ENCODE measurements at places on chromosomes 16 and 17. TPM values are rescaled to one million over a fixed set of nuclear protein-coding genes. Genes with fewer than 3 reads are reported as not detected.

- no peak for DNase-seq
Measured at GRCh38 chr16:83269048-83269447, 538.7 kb upstream of the HSBP1 start.

GRCh38 chr16:4682616-4683254 lies 10.6 kb upstream of the NUDT16L1 start:
- no peak for DNase-seq

NOD2 gene
- polyA plus RNA-seq: not detected

PARD6A gene
- 0.53 TPM for polyA plus RNA-seq

DNA sequence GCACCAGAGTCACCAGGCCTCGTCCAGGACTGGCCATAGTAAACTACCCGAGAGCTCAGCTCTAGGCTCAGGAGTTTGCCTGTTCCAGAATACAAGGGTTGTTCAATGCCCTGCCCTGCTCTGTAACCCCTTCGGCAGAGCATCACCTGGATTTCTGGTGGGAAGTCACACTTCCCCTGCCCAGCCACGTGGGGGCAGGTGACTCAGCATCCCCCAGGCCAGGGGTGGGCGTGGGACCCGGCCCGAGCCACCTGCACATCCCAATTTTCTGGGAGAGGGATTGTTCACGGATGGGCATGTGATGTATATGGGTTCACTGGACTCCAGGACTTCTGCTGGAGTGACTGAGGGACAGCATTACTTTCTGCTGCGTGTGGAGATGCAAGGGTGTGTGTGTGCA lies 25.8 kb downstream of the COX4I1 start:
- DNase-seq: no peak

- DNase-seq: no peak
Measured at GRCh38 chr17:79607940-79608623, 2.8 kb downstream of the RBFOX3 start.

KRT27 gene
- polyA plus RNA-seq: not detected

DNA sequence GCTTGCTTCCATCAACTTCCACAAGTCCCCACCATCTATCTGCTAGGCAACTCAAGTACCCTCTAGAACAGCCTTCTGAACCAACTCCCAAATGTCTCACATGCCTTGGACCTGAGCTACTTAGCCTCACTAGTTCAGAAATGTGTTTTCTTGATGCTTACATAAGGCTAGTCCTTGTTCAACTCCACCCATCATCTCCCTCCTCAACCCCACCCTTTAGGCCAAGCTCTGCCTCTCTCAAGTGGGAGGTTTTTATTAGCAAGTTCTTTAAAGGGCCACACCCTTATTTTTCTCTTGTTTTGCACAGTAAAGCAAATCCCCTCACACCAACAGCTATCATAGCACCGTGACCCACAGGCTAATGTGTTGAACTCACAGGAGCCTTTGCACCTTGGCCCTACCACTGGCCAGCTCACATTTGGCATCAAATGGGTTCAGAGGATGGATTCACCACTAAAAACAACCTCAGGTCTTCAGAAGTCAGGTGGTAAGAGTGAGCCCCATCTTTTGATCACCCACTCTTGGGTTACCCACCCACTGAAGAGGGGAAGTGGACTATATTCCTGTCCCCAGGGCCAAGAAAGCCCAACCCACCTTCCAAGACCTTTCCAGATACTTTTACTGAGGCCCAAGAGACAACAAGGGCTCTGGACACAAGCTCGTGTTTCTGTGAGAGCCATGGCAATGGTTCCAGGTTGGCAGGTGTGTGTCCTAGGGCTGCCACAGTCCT lies 12.2 kb downstream of the PIK3R5 start:
- DNase-seq: no peak

- DNase-seq: no peak
Measured at GRCh38 chr16:17162560-17162959, 308.2 kb downstream of the XYLT1 start.

DNA sequence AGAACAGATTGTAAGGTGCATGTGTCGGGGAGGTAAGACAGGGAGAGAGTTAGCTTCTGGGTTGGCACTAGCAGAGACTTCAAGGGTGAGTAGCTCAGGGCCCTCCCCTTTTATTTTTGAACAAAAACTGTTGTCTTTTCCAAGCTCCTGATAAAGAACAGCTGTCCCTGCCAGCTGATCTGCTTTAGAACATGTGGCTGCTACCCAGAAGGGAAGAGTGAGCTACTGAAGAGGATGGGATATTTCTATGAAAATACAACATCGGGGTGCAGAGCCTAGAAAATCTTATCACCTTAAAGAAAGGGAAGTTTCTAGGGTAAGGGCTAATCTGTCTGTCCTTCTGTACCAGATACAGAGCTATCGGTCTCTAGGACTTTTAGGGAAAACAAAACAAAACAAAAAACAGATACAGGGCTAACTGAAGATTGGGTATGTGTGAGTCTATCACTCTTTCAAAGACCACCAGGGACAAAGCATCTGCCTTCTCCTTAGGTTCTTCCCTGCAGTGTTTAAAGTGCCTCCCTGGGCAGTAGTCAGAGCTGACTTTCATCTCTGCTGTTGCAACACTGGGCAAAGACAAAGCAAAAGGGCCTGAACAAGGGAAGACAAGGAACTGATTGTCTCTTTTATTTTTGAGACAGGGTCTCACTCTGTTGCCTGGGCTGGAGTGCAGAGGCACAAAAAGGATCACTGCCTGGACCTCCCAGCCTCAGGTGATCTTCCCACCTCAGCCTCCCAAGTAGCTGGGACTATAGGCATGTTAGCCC lies 5.0 kb upstream of the DHRS13 start:
- DNase-seq: no peak

- no peak for DNase-seq
Measured at GRCh38 chr17:50129728-50130558, at the start of gene SAMD14. SAMD14 (minus strand) TSS chr17:50130160; CDS start chr17:50124959, 5,201 bp downstream.

ZNF385C gene
- polyA plus RNA-seq: not detected

DNA sequence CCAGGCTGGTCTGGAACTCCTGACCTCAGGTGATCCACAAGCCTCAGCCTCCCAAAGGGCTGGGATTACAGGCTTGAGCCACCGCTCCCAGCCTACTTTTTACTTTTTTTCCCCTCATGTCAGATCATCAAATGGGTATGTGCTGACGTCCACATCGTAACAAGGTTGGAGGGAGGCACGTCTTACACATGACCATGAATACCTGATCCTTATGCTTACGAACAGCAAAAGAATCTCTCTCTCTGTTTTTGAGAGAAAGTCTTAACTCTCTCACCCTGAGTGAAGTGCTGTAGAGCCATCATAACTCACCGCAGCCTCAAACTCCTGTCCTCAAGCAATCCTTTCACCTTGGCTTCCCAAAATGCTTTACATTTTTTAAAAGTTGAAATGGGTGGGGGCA lies 29.5 kb upstream of the TMEM92 start:
- no peak for DNase-seq

BCL6B gene
- polyA plus RNA-seq: 0.02 TPM

UTS2R gene
- not detected for polyA plus RNA-seq

KRTAP2-1 gene
- polyA plus RNA-seq: not detected

ZNF597 gene
- polyA plus RNA-seq: 1.6 TPM

GRCh38 chr17:37233036-37233435 lies 142.7 kb upstream of the C17orf78 start:
- DNase-seq: no peak

DNA sequence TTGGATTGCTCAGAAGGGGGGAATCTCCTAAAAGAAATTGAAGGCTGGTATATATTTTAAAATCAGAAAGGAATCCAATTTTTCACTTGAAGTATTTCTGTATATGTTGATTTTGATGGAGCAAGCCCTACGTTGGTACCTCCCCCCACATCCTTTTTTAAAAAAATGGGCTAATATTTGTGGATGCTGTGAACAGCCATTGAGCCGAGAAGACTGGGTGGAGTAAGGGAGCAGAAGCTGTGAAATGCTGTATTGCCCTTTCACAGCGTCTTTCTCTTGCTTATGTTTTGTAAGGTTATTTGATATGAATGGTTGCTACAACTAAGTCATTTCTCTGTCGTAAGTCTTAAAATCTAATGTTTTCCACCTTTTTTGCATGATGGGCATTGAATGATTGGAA lies 2.3 kb downstream of the PAFAH1B1 start:
- DNase-seq: no peak

DNA sequence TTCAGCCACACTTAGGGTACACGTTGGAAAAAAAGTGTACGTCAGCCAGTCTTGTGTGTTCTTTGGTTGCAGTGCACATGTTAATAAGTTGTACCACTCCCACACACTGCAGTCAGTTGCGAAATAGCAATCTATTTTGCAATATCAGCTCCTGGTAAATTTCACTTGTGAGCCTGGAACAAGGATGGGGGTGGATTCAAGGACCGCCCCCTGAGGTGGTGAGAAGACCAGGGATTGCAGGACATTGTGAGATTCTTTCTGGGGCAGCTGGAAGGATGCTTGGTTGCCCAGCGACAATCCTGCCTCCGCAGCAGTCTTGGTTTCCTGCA lies 78.6 kb upstream of the ZFHX3 start:
- no peak for DNase-seq

FGF11 gene
- 0.63 TPM for polyA plus RNA-seq

DNA sequence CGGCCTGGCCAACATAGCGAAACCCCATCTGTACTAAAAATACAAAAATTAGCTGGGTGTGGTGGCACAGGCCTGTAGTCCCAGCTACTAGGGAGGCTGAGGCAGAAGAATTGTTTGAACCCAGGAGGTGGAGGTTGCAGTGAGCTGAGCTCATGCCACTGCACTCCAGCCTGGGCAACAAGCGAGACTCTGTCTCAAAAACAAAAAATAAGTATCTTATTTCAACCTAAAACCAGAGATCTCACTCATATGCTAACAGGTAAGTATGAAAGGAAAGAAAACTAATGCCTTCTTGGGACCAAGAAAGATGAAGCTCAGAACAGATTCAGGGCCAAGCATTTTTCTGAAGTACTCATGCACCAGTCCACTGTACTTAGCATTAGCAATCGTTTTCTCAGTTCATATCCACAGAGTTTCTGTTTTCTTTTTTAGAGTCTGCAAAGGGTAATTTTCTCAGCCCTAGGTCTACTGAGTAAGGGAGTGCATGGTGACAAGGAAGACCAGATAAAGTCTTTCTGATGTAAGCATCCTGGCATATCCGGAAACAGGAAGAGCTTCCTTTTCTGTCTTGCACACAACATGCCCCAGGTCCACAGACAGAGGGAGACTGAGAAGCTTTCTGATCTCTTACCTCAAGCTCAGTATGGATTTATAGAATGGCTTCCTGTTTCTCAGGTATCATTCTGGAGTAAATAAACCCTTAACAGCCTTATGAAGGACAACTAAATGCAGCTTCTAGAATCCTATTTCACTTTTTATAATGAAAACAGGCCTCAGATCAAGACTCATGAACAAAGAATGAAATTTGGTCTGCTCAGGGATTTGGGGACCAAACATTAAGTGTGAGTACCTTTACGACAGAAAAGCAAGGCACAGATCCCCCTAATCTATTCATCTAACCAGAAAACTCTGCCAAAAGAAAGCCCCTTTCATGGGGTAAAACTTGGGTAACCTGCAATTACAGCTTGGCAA lies 38.7 kb upstream of the FOXJ1 start:
- no peak for DNase-seq

Measured in AG04450 (cell line).